Activated CD4-positive, alpha-beta T cell treated with anti-CD3 and anti-CD28 coated beads for 4 hours (primary cell): ENCODE measurements at places on chromosomes 7 and 10.

DNA sequence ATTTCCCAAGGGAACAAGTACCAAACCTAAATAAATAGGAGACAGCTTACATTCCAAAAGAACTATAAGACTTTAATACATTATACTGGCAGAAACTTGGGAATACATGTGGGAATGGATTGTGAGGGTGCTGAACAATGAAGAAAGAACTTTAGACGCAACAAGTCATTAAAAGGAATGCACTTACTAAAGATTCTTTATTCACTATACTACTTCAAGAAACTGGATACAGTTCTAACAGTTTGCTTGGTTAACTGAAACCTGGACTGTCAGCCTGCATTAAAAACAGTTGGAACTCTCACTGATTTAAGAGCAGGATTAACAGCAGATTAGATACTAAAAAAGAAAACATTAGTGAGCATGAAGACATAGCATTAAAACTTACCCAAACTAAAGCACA lies 12.0 kb downstream of the CACUL1 start:
- DNase-seq = no peak

DNA sequence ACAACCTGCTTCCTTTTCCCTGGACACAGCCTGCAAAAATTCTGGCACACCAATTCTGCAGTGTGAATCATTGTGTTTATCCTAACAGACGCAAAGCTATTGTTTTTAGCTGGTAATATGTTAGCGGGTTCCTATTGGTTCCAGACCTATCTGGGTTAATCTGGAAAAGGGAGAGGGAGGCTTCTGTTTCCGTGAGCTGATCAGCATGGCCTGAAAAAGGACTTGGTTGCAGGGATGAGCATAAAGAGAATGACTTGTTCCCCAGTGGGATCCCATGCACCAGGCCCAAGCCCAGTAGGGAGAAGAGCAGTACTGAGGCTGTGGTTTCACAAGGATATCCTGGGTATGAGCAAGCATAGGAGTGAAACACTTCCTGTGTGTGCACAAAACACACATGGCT lies 78.4 kb downstream of the PDE1C start:
- no peak for DNase-seq

DNA sequence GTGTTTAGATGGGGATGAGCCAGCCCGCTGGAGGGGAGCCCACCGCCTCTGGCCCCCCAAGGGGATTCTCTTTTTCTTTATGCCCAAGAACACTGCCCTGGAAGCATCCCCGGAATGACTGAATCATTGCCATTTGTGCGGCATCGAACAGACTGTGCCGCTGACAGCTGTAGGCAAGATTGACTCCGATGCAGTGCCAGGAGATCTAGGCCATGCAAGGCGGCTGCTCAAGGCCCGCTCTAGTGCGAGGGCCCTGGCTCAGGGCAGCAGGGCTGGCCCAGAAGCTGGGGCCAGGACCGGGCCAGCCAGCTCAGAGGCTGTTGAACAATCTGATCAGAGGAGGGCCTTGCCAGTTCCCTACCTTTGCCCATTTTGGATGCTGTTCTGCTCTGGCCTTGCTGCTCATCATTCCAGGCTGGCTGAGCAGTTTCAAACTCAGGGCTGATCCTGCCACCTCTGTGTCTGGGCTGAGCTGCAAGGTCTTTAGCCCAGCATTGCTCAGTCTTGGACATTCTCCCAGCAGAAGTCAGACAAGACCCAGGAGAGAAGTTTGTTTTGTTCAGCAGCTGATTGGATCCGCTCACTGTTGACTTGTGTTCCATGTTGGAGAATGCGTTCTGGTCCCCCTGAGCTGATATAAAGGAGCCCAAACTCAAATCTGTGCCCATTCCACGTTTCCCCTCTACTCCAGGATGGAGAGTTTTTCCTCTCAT lies 485.3 kb upstream of the GALNT17 start:
- DNase-seq = no peak

DNA sequence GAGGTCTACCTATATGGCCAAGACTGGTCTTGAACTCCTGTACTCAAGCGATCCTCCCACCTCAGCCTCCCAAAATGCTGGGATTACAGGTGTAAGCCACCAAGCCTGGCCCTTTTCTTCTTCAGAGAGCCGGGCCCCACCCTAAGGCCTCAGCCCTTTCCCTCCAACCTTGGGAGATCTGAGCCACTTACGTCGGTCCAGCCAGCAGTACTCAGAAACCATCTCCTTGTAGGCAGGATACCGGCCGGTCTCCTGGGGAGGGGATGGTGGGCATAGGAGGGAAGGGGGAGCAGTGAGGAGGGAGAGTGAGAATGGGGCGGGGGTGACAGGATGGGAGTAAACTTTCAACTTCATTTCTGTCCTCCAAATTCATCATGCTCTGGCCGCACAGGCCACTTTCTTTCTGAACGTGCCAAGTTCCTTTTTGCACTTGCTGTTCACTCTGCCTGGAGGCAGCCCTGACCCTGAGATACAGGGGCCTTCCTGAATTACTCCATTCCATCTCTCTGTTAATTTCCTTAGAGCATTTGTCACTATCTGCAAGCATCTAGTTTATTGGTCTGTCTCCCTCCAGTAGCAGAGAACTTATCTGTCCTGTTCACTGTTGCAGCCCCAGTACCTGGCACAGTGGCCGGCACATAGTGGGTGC lies 10.4 kb downstream of the PDZD7 start:
- no peak for DNase-seq

- no peak for DNase-seq
Measured at GRCh38 chr10:79502561-79503309, 9.6 kb upstream of the EIF5AL1 start.

DNA sequence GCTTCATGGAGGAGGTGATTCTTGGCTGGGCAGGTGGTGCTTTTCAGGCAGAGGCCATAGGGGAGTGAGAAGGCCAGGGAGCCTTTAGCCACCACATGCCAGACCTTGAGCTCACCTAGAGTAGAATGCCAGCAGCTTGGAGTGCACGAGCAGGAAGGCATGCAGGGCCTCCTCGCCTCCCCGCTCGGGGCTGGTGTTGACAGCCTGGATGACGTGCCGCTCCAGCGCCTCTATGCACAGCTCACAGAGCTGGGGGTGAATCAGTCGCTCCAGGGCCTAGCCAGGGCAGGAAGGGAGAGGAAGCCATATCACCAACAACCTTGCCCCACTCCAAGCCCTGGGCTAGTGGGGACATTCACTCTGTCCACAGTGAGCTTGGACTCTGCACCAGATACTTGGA lies 15.7 kb downstream of the HPS1 start:
- DNase-seq = no peak

- no peak for DNase-seq
Measured at GRCh38 chr7:34675749-34676374, 17.8 kb downstream of the NPSR1 start.
